ENCODE measurements at places on chromosomes 4 and X. TPM values are rescaled to one million over a fixed set of nuclear protein-coding genes. Genes with fewer than 3 reads are reported as not detected.

- H3K4me3 ChIP-seq: no peak overlapping the region
- no peaks in the 10 kb centered on the region for H3K36me3 ChIP-seq
- no peak for DNase-seq
- no peaks in the 10 kb centered on the region for H3K4me1 ChIP-seq
- H3K27me3 ChIP-seq: no peaks in the 10 kb centered on the region
- no peak overlapping the region for H3K27ac ChIP-seq
Observed at GRCh38 chr4:83320548-83320947, 14.1 kb downstream of the HPSE start.

GRCh38 chrX:123169247-123169901 is 14.7 kb upstream of the GRIA3 start:
- H3K27ac ChIP-seq: no peak overlapping the region
- H3K27me3 ChIP-seq: no peaks in the 10 kb centered on the region
- no peak for DNase-seq
- no peak overlapping the region for H3K4me3 ChIP-seq
- H3K4me1 ChIP-seq: no peaks in the 10 kb centered on the region
- no peaks in the 10 kb centered on the region for H3K36me3 ChIP-seq

- H3K36me3 ChIP-seq: no peaks in the 10 kb centered on the region
- no peak for DNase-seq
- H3K27ac ChIP-seq: no peak overlapping the region
- H3K4me1 ChIP-seq: no peaks in the 10 kb centered on the region
Observed at GRCh38 chr4:181960384-181960783, 282.8 kb upstream of the TENM3 start.

TIGD2 gene
- 7.2 TPM for total RNA-seq

SMARCA1 gene
- total RNA-seq: not detected

Measured in Karpas-422 (cell line).